ENCODE measurements at places on chromosomes 2 and 18.

GRCh38 chr2:160974803-160975202 is 185.4 kb upstream of the TANK start:
- no peak for DNase-seq

- no peak for DNase-seq
Measured at GRCh38 chr2:25389161-25389560, 47.4 kb upstream of the DNMT3A start.

DNA sequence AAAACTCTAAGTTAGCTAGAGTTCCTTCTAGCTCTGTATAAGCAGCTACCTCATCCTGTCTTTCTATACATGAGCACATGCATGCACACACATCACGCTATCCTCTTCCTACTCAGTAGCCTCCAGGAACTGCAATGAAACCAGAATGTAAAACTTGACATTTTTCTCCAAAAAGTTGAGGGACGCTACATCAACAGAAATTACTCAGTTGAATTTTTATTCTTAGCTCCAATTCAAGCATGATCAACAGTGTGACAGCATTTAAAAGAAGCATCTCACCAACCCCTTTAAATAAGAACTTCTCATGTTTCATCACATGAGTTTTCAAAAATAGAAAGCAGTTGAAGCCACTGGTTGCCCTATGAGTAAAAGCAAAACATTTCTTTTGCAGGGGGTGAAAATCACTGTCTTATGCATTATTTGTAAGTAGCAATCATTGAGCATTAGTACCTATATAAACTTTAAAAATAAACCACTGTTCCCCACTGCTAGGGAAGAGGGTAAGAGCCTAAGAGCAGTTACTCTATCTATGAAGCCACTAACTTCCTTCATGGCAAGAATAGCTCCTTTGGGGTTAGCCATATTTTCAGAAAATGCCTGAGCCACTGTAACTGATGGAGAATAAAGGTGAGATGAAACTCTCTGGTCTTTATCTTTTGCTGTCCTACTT is 77.9 kb upstream of the ARL5A start:
- DNase-seq = no peak

DNA sequence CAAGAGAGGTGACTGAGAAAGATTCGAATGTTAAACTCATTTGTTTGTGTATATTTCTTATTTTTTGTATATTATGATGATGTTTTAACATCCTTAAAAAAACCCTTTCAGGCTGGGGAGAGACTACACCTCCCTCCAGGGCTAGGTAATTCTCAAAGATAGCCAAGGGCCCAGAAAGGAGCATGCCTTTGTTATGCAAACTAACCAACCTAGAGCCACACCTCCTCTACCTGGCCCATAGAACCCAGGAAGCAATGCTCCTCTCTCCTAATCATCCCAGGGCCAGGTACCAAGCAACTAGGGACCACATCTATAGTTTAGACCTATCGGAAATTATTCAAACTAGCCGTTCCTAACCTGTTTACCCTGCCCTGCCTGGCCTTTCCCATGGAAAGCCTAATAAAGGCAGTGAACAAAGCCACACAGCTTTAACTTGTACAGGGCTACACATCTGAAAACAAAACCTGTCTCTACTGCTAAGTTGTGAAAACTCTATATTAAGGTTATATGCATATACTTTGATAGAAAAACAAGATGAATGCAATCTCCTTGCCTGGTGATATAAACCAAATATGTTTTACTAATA is 79.7 kb downstream of the COLEC12 start:
- no peak for DNase-seq

GRCh38 chr2:211181626-211182025 is 625.2 kb downstream of the CPS1 start:
- DNase-seq = no peak

- no peak for DNase-seq
Measured at GRCh38 chr2:183059561-183059960, 19.0 kb upstream of the DUSP19 start.

GRCh38 chr2:202555356-202555755 is 79.4 kb upstream of the FAM117B start:
- no peak for DNase-seq

DNA sequence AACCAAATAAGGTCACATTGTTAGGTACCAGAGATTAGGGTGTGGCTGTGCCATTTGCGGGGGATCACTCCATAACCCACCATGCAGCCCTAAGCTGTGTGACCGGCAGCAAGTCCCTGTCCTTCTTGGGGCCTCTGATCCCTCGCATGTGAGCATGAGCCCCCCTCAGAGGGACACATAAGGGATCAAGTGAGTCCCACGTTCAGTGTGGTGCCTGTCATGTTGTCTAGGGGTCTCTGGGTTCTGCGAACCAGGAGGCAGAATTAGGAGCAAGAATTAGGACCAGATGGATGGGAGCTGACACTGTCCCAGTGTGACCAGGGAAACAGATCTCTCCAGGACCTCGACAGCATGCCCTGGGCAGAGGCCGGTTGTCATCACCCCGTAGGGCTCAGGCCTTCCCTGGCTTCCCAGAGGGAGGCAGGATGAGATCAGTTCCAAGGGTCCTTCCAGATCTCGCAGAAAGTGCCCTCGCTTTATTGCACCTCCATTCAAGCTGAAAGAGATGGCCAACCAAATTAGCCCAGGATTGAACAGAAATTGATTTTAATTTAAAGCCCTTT is 113.2 kb upstream of the OTOS start:
- DNase-seq = no peak

DNA sequence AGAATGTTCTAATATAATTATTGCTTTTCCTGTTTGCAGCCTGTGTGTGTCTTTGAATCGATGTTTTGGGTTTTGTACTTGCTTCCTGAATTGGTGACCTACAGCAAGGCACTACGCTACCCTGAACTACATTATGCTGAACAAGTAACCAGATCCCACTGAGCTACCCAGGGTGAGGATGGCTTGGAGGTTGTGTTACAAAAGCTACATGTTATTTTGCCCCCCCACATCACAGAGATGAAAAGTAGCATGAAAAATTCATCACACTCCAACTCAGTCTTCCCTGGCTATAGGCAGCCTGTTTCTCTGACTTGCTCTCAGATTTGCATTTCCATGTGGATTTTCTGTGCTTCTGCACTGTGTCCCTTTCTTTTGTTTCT is 162.1 kb downstream of the LDLRAD4 start:
- no peak for DNase-seq

GRCh38 chr2:101743288-101743687 is 45.8 kb downstream of the MAP4K4 start:
- DNase-seq = no peak

DNA sequence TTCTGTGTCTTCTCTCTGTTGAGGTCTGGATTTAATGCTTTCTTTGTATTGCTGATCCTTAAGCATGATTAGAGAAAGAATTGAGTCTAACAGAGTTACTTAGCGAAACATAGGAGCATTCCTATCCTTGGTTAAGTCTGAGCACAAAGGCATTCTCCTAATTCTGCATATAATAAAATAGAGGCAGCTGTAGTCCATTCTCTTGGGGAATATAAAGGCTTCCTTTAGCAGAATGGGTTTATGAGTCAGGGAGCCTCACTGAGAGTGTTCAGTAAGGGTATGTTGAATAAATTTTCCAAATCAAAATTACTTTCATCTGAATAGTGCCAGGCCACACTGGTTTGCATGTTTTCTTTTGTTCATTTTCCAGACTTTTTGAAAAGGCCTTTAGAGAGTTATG is 101.5 kb downstream of the GALNT1 start:
- DNase-seq = no peak

- no peak for DNase-seq
Measured at GRCh38 chr2:15160201-15160991, 400.7 kb downstream of the NBAS start.

GRCh38 chr2:146455325-146455724 is 1389.5 kb upstream of the ACVR2A start:
- no peak for DNase-seq

DNA sequence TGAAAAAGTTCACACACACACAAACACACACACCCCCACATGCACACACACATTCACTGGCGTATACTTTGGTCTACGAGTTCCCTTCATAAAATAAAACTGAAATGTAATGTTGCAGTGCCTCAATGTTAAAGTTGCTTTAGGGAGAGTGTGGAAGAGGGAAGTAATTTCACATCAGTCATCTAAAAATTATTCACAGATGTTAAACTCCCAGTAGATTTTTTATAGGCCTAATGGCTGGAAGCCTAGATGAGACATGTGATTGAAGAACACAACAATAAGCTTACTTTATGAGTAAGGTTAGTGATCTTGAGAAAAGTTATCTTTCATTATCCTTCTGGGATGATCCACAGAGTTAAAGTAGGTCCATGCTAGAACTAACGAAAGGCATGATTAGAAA is 506.7 kb upstream of the CNTNAP5 start:
- no peak for DNase-seq

DNA sequence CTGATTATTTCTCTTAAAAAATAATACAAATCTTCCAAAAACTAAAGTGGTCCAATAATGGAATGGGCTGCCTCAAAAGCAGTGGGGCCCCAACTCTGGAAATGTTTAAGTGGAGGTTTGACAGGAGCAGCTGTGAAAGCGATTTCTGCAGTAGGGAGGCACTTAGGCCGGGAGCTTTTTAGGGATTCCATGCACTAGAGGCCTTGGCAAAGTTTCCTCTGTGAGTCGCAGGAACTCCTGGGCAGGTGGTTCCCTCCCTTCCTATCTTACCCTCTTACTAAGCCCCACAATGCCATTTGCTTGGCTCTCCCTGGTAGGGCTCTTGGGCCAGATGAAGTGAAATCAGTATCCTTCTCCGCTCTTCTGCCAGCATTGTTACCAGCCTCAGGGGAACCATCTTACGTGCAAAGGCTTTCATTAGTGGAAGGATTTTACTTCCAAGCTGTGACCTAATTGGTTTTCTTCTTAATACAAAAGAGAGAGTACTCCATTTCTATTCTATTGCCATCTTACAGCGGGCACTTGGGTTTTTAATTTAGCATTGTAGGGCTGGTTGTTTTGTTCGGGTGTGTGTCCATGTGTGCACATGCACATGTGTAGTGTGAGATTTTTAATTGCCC is 34.3 kb upstream of the C18orf32 start:
- no peak for DNase-seq

DNA sequence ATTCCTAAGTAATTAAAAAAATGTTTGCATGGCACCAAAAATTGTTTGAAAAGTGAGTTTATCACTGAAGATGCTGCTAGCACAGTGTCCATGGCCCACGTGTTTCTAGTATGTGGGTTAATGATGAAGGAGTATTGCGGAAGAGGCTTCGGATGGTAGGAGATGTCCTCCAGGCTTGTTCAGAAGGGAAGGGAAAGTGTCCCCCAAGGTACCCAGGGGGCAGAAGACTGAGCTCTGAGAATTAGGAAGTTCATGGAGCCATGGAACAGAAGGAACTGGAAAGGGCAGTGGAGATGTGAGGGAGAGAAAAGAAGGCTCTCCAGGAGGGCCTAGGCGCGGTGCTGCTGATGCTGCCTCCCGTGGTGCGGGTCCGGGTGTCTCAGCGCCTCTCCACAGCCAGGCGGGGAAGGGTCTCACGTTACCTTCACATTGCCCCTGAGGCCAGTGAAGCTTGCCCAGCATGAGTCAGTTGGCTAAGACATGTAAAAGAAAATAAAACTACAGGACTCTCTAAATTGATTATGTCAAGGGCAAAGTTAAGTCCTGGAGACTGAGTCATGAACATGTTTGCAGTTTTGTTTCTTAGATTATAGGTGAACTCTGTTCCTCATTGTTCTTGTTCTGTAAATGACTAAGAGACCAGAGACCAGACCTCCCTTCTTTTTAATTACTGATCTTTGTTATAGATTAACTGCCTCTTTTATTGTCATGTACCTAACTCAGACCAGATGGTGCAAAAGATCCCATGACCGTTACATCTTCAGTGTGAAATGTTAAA is 89.0 kb downstream of the MTCL1 start:
- no peak for DNase-seq

GRCh38 chr2:47190188-47190881 is 35.2 kb upstream of the STPG4 start:
- no peak for DNase-seq

GRCh38 chr18:32200766-32201165 is 10.9 kb downstream of the MEP1B start:
- DNase-seq = no peak

DNA sequence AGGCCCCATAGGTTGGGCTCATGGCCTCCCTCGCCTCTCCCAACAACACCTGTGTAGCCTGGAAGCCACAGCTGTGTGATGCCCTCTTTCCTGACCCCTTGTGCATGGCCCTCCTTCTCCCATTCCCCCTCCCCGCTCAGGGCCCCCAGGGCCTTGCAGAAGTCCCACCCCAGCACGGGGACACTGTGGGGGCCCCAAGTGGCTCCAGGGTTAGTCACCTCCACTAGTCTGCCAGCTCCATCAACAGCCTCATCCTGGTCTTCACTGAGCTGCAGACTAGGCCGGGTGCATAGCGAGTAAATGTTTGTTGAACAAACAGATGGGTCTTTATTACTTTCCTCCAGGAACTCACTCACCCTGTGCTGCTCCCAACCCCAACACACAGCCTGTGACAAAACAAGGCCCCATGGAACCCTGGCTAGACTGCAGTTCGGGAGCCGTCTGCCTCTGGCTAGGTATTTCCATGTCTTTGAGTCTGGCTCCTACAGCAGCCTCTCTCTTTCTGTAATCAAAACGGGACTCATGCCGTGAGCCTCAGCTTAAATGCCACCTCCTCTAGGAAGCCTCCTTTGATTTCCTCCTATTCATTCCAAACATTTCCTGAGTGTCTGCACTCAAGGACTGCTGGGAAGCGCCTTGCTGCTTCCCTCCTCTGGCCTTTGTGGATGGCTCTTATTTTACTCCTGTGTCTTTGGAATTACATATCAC is 109.9 kb upstream of the ID2 start:
- no peak for DNase-seq

- no peak for DNase-seq
Measured at GRCh38 chr2:60547841-60548240, 5.6 kb downstream of the BCL11A start.

DNA sequence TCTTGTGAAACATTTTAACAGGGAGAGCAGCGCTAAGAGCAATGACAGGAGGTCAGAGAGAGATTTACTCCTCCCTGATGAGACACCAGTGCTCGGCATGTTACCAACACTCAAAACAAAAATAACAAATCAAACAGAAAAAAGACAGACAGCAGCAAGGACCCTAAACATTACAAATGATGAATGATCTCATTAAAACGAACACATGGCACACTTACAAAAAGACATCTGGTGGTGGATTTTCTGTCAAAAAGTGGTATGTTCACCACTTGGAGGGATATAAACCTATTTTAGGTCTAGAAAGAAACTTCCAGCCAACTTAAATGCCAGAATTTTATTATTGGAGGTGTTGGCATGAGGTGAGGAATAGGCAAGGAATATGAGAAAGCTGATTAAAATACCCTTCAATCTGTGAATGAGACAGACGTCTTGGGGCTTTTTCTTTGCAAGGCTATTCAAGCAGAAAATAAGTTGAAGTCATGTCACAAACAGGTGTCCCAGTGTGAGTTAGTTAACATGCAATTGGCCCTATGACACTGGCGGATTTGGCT is 112.8 kb downstream of the PRELID3A start:
- DNase-seq = no peak

GRCh38 chr2:8767324-8767723 is 70.1 kb downstream of the KIDINS220 start:
- DNase-seq = no peak

GRCh38 chr18:78758496-78758895 is 221.1 kb upstream of the SALL3 start:
- DNase-seq = no peak

- no peak for DNase-seq
Measured at GRCh38 chr2:217714287-217714751, 288.5 kb downstream of the TNS1 start.

- DNase-seq = no peak
Measured at GRCh38 chr2:119426801-119427395, 4.8 kb upstream of the TMEM37 start.
